ENCODE measurements at places on chromosomes 7 and 10.

DNA sequence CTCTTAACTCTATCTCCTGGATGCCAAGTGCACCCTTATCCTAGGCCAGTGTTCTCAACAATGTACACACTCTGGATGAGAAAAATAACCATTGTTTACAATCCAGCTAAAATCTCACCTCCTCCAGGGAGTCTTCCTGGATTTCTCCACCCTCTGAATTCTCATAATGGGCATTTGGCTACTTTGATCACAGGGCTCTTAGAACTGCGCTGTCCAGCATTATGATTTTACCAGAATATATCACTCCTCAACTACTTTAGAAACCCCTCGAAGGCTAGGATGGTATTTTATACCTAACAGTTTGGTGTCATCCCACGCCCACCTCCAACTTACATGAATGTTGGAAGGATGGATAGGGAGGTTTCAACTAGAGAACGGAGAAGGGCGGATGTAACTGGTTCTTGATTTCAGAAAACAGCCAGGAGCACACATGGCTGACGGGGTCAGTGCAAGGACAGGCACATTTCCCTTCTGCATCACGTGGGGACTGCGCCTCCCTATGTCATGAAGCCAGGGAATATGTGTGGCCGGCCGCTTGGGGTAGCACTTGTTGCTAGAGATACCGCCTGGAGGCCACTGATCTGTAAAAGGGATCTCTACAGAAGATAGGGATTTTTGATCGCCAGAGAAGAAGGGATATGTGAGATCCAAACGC lies 1.2 kb upstream of the ATP6V0E2 start:
- DNase-seq: peak; percentile 86

- DNase-seq: no peak
These were observed 208.0 kb downstream of the ZNF365 start for GRCh38 chr10:62582101-62582705.

- no peak for DNase-seq
These were observed 249.1 kb downstream of the KCND2 start for GRCh38 chr7:120521761-120522737.

GRCh38 chr10:18625886-18626285 lies 25.5 kb downstream of the NSUN6 start:
- DNase-seq: no peak

DNA sequence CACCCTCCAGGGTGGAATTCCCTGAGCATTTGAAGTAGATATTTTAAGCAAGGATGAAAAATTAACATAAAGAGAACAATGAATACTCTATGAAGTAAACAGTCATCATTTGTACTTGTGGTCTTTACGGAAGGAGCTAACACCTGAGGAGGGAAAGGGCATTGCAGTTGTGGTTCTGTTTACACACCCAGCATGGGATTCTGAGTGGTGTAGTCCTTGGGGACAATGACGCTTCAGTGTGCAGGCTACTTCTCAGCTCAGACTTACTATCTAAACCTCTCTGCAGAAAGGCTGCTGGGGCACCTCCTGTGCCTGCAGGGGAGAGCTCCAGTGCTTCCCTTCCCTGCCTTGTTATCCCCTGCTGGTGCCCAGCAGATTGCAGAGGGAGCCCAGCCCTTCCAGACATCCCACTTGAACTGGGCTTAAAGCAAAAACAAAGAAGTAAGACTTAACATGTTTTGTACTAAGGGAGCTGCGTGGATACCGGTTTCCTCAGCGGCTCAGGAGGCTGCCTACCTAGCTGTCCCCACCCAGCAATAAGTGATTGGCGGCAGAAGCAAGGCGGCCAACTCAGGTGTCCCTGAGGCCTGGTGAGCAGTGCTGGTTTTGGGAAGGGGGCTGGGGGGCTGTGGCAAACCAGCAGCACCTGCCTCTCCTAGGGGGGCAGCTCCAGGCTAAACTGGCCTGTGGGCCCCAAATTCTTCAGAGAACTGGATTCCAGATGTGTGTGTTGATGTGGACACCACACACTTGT lies 89.1 kb downstream of the CELF2 start:
- no peak for DNase-seq

DNA sequence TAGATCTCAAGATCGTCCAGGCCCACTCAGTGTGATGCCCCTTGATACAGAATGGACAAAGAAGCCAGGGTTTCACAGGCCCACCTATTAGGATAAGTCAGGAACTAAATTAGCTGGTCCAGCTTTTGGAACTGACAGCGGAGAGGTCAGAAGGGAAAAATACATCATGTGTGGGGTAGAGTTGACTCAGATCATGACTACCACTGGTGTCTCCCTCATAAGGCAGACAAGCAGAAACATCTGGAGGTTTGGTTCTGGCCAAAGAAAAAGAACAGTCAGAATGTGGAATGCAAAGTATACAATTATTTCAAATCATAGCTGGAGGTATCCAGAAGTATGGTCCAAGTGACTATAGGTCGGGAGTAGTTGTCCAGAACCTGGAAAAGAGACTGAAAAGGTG lies 621.1 kb upstream of the CELF2 start:
- no peak for DNase-seq

- no peak for DNase-seq
These were observed 308.1 kb downstream of the TCERG1L start for GRCh38 chr10:131003455-131003854.

GRCh38 chr7:129298268-129298893 lies 73.6 kb downstream of the AHCYL2 start:
- DNase-seq: peak; percentile 41

DNA sequence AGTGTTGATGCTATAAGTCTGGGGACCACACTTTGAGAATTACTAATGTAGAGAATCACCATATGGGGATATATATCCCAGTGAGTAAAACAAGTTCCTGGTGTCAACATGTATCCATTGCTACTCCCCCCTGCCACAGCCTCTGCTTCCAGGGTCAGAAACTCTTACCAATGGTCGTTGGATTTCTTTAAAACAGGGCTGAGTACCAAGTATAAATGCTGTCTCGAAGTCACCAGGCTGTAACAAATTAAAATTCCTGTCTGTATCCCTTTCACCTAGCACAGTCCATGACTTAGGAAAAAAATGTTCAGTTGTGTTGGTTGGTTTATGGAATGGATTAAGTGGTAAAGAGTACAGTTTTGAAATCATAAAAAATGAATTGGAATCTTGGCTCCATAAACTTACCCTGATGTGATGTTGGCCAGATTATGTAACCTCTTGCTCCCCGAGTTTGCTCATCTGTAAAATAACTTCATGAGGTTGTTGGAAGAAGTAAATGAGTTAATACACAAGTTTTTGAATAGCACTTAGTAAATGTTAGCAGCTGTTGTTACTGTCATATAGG lies 364.0 kb upstream of the LRGUK start:
- DNase-seq: no peak

DNA sequence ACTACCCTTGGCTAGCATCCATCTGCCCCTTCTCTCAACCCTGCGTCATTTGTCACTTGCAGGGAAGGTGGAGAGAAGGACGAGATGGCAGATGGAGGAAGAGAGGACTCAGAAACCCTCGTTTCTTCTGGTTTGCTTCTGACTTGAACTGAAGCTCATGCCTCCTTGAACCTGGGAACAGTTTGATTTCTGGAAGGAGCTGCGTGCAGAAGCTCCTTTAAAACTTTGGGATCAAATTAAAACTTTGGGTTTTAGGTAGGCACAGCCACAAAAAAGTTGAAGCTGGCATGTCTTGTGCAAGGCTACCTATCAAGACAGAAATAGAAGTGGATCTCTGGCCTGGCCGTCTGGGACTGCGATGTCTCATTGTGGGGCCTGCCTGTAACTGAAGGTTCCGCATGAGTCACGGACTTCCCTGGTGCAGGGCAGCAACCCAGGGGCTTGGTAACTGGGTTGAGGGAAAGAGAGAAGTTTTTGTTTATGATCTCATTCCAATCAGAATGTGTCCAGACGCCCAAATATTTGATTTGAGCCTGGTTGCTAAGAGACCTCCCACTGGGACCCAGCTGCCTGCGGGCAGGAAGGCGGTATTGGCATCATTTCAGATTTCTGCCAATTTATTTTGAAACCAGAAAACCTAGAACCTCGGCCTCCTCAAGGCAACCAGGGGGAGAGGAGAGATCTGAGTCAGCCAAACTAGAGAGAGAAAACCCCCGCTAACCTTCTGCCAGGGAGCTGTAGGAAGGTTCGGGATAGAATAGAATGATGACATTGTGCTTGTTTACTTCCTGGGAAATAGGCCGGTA lies 15.8 kb upstream of the CAMK1D start:
- DNase-seq: peak; percentile 57

DNA sequence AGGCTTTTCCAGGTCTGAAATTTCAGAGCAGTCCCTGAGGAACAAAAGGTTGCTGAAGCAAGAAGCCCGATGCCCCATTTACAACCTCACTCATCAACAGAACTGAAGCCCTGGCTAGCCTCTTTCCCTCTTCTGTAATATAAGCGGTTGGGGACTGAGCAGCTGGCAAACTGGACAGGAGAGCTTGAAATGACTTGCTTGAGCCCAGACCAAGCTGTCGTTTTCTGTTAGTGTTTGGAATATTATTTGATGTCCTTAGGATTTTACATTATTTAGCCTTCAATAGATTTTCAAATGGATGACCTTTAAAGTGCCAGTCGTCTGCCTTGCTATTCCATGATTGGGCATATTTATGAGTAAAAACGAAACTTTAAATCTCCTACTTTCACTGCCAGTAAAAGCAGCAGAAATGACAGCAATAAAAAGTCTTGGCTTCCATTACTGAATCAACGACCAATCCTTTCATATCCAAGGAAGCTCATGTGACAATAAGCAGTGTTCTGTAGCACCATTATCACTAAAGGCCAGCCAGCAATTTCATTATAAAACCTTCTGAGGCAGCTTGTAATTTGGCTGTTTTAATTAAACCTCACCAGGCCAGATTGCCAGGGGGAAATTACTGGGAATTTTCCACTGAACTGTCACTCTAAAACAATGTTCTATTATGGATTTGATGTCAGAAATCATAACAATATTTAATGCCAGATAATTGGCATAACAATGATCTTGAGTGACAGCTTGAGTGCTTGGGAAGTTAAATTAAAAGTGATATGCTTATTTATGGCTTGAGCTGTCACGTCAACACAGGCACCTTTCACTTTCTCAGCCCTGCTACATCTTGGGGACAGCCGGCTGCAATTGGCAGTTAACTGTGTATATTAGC lies 85.9 kb downstream of the LSMEM1 start:
- DNase-seq: no peak

DNA sequence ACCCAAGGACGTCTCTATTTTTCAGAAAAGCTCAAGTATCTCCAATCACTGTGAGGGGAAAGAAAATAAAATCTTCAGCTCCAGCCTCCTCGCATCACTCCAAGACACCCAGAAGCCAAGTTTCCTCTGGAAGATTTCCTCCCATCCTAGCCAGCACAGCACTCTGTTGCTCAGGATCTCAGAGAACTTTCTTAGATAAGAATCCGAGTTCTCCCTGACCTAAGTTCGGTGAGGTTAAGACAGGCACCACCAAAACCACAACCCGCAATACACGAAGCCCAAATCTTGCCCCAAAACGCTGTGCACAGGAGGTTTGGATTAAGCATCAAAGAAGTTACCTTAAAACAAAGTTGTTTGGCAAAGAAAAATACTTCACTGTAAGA lies 4.2 kb downstream of the FAM53B start:
- no peak for DNase-seq

DNA sequence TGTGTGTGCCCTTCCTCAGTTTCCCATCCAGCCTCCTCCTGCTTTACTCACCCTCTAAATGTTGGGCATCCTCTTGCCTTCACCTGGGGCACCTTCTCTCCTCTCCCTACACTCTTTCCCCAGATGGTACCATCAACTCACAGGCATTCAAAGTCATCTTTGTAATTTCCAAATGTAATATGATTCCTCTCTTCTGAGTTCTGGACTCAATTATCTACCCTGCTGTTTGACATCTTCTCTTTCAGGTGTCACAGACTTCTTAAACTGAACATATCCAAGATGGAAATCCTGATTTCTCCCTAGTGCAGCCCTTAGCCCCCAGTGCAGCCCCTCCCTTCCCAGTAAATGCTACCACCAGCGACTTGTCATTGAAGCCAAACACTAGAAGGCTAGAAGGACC lies 422.8 kb downstream of the KCNMA1 start:
- no peak for DNase-seq

- no peak for DNase-seq
These were observed 18.2 kb downstream of the PRF1 start for GRCh38 chr10:70584366-70584765.

DNA sequence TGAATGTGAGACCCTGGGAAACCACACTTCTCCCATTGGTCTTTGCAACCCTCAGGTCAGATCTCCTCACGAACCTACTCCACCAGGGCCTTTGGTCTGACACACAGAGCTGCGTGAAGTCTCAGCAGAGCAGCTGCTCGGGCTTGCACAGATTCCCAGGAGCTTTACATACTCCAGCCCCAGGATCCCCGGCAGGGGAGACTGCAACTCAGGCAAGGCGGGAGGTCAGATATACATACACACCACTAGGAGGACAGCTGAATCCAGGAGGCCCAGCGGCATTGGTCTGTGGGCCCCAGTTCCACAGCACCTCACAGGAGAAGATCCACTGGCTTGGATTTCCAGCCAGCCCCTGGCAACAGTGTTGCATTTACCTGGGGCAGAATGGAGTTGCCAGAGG lies 239.2 kb downstream of the GPAM start:
- no peak for DNase-seq

All from SHP77 (cell line).